ENCODE measurements at places on chromosomes 1 and 21.
A peak's percentile ranks its signal among the peaks of the same experiment; 100 is the strongest.

GRCh38 chr1:232978091-232978634 is 27.8 kb downstream of the NTPCR start:
- DNase-seq: peak; percentile 55

DNA sequence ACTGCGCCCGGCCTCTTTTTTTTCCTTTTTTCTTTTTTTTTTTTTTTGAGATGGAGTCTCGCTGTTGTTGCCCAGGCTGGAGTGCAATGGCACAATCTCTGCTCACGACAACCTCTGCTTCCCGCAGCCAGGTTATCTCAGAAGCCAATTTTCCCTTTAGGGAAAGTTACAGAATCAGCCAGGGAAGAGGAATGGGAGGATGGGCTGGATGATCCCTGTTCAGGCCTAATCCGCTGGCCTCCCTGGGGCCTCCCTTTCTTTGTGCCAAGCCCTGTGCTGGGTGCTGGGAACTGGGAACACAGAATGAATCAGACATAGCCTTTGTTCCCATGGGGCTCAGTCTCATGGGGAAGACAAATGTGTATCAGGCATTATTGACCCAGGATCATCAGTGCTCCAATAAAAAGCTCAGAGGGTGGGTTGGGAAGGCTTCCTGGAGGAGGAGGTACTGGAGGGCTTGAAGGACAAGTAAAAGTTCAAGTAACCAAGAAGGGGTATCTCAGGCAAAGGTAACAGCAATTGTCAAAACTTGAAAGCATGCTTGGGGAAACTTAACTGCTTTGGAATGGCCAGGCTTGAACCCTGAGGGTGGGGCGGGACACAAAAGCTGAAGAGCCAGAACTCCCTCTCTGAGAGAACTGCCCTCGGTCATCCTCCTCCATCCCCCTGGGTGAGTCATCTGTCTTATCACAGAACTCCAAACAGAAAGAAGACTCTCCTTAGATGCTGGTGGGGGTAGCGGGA is 14.3 kb downstream of the ECHDC2 start:
- DNase-seq: no peak

DNA sequence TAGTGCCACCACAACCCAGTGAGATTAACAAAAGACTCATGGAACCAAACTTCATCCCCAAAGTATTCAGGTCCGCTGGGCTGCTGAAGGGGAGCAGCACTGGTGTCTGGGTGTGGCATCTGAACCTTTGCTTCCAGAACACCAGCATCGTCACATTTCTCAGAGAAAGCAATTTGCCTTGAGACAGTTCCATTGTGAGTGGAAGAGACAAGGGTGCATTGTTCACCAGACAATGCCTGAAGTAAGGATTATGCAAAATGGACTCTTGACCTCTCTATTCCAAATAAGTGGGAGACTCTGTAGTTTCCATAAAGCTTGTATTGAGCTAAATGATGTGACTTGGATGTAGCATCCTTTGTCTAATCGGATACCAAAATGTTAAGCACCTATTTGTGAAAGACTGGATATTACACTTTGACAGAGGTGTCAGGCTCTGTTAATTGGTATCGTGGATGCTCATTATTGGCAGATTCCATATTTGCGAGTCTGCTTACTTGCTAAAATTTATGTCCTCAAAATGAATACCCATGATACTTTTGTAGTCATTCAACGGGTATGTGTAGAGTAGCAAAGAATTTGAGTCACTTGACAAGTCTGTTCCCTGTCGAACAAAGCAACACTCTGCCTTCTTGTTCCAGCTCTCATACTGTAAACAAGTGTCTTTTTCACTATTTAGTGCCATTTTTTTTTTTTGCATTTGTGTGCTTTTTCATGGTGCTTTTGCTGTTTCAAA is 75.6 kb downstream of the MRPS6 start:
- DNase-seq: no peak

GRCh38 chr1:112776688-112777087 is 61.6 kb upstream of the PPM1J start:
- no peak for DNase-seq

DNA sequence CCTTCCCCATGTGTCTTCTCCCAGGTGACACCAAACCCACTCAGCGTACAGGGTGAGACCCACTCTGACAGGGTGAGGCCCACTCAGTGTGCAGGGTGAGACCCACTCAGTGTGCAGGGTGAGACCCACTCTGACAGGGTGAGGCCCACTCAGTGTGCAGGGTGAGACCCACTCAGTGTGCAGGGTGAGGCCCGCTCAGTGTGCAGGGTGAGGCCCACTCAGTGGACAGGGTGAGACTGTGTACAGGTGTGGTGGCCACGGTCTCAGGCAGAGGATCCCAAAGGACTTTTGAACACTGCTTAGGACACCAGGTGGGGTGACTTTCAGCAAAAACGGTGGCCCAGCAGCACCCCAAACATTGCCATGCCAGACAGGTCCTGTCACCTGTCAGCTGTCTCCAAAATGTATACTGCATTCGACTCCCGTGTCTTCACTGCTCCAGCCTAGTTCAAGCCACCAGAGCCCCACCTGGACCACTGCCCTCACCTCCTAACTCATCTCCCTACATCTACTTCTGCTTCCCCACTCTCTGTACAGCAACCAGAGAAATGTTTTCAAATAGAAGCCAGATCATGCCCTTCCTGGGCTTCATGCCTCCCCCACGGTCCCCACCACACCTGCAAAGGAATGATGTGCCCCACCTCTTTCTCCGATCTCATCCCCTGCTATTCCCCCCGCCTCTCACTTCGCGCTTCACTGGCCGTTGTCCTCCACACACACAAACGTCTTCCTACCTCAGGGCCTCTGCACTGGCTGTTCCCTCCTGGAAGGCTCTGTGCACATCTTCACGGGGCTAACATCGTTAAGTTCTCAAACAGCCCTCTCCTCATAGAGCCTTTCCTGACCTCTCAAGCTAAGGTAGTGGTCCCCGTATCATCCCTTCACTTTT is 52.1 kb downstream of the ACBD3 start:
- DNase-seq: no peak

- DNase-seq: no peak
These were observed 69.2 kb upstream of the WLS start for GRCh38 chr1:68301471-68302001.

DNA sequence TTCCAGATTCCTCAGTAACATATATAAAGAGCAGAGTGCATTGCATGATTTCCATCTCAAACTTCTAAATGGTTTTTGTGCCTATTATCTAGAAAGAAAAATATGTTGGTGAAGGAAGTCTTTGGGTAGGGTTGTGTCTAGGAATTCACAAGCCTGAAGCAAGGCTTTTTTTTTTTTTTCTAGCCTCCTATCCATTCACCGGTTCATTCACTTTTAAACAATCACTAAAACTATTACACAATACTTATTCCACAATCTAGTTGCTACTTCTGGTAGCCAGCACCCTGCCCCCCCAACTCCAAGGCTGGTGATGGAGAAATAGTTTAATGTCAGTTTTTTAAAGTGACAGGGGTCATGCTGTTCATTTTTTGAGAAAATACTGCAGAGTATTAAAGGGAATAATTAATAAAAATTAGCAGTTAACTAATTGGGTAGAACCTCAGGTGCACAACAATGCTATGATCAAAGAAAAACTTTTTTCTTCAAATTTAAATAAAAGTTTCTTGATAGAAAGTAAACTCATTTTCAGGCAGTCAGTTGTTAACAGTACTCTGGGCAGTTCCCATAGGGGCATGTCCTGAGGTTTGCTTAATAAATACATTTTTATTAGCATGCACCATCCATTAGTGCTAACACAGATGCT is 10.9 kb downstream of the IRF2BP2 start:
- DNase-seq: peak; percentile 52

DNA sequence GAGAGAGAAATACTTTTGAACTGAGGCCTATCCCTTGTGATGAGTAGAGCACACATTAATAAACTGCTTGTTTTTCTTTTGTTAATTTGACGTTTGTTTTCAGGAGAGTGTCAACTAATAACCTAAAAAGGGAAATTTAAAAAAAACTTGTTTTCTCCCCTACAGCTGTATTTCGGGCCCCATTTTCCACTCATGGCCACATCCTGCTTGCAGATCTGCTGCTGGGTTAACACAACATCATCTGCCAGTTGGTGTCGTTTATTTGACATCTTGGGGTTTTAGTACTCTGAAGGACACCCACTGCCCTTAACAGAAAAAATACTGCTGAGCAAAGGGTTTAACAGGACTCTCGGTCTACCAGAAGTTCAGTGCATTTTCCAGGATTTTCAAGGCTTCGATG is 848 bp upstream of the PYHIN1 start:
- no peak for DNase-seq

DNA sequence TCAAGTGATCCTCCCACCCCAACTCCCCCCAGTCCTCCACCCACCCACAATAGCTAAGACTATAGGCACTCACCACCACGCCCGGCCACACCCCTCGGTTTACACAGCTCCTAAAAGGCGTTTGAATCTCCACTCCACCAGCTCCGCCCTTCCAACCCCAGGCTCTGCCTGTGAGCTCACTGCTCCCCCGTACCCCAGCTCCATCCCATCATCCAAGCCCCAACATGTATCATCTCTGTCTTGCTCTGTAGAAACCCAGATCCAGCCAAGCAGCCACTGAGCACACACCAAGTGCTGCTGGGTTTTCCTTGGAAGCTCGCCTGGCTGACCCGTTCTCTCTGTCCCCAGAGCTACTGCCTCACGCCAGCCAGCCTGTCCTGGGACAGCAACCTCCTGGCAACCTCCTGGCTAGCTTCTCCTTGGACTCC is 12.0 kb upstream of the S100A2 start:
- no peak for DNase-seq

GRCh38 chr1:64114012-64114525 is 89.4 kb upstream of the UBE2U start:
- DNase-seq: no peak

- no peak for DNase-seq
These were observed 239.1 kb downstream of the OMA1 start for GRCh38 chr1:58307431-58307830.

Data from KBM-7 (cell line).